ENCODE measurements at places on chromosomes 11 and 22. TPM values are rescaled to one million over a fixed set of nuclear protein-coding genes. Genes with fewer than 3 reads are reported as not detected.

DNA sequence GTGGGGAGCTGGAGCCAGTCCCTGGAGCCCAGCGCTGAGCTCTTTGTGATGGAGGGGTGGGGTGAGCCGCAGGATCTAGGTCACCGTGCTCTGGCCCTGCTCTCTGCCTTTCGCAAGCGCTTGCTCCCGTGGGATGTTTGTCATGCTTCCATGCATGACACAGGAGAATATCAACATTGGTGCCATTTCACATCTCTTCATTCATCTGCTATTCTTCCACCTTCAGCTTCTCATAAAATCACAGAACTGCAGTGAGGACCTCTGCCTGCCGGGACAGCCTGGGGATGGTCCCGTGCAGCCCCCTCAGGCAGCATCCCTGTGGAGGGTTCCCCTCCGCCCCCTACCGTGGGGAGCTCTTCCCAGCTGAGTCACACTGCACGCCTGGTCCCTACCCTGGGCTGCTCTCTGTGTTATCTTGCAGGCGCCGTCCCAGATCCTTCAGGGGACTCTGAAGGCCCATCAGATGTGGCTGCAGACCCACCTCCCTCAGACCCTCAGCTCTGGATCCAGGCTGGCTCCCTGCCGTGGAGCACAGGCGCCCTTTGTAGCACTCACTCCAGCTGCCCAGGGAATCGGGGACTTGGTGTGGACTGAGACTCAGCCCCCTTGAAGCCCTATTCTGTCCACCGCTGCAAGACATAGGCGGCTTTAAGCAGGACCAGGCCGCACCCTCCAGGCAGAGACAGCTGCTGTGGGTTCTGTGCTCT is 5.1 kb upstream of the SEPTIN5 start:
- DNase-seq: no peak

GRCh38 chr11:28657378-28658030 is 549.3 kb downstream of the METTL15 start:
- DNase-seq: no peak

- DNase-seq: no peak
Measured at GRCh38 chr11:77071077-77071476, 4.3 kb downstream of the CAPN5 start.

- DNase-seq: peak; percentile 70
Measured at GRCh38 chr11:64181506-64182411, 4.2 kb upstream of the STIP1 start.

GRCh38 chr22:31128156-31128555 is 5.4 kb downstream of the INPP5J start:
- no peak for DNase-seq

DNA sequence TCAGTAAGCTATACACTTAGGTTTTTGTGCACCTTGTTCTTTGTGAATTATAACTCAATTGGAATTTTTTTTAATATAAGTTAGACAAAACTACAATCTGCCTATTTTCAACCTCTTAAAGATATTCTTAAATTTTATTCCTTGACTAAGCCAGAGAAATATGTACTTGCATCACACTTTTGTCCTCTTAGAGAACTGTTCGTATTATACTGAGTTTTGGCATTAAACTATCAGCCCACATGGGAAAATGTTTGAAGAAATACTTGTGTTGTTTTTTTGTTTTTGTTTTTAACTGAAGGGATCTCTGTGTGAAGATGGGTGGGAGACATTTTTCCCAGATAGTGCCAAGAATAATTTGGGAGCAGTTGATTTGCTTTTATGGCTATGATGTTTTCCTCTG is 25.3 kb downstream of the CEP295 start:
- no peak for DNase-seq

DNA sequence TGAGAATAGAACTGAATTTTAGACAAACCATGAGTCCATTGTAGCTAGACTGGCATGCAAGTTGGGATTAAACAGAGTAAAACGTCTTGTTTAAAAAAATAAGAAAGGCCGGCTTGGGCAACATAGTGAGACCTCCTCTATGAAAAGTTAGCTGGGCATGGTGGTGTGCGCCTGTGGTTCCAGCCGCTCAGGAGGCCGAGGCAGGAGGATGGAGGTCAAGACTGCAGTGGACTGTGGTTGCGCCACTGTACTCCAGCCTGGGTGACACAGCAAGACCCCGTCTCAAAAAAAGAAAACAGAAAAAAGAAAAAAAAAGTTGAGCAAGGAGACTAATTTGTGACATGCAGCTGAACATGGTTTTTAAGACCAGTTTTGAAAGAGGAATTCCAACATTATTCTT is 23.5 kb downstream of the CDPF1 start:
- no peak for DNase-seq

DNA sequence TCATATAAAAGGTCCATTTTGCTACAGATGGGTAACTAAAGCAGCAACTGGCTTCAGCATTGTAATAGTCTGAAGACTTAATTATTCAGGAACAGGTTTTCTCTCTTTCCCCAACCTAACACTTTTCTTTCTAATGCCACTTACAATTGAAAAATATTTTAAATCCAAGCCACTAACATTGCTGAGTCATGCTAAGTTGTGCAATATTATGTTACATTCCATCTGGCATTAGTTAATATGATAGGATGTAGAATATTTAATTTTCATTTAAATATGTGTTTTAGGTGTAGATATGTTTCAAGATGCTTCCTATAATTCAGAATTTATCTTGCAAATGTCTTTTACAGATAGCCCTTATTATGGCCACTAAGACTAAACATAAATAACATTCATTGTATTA is 98.6 kb downstream of the KIF18A start:
- no peak for DNase-seq

DNA sequence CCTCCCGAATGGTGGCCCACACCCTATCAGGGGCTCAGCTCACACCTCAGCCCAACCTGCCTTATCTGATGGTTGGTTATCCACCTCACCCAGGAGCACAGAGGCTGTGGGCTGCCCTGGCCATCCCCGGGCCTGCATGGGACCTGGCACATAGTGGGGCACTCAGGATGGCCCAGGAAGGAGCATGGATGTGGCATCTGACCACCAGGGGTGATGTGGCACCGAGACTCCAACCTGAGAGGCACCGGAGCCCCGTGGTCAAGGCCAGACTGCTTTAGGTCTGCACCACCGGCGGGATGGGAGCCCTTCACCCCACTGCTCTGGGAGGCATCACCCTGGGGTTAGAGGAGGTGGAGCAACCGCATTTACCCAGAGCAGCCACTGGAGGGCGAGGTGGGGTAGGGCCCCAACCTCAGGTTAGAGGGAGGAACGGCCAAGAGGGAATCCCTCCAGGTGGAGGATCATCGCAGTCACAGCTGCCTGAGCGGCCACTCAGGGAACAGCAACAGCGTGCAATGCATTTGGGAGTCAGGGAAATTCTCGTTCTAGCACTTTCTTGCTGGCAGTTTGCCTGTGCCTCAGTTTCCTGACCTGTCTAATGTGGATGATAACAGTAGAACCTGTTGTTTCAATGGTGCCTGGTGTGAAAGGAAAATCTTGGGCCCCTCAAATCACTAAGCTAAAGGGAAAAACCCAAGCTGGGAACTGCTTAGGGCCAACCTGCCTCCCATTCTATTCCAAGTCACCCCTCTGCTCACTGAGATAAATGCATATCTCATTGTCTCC is 52.9 kb upstream of the CARS1 start:
- no peak for DNase-seq

GRCh38 chr11:130449996-130450769 is 1.7 kb downstream of the ADAMTS15 start:
- DNase-seq: no peak

GRCh38 chr11:57620467-57620866 is 23.0 kb downstream of the SERPING1 start:
- no peak for DNase-seq

- DNase-seq: no peak
Measured at GRCh38 chr22:50548921-50549790, 3.5 kb downstream of the KLHDC7B start.

GRCh38 chr22:41021061-41021612 is 70.0 kb downstream of the RBX1 start:
- DNase-seq: no peak

- no peak for DNase-seq
Measured at GRCh38 chr11:33997584-33998251, 53.8 kb upstream of the CAPRIN1 start.

DNA sequence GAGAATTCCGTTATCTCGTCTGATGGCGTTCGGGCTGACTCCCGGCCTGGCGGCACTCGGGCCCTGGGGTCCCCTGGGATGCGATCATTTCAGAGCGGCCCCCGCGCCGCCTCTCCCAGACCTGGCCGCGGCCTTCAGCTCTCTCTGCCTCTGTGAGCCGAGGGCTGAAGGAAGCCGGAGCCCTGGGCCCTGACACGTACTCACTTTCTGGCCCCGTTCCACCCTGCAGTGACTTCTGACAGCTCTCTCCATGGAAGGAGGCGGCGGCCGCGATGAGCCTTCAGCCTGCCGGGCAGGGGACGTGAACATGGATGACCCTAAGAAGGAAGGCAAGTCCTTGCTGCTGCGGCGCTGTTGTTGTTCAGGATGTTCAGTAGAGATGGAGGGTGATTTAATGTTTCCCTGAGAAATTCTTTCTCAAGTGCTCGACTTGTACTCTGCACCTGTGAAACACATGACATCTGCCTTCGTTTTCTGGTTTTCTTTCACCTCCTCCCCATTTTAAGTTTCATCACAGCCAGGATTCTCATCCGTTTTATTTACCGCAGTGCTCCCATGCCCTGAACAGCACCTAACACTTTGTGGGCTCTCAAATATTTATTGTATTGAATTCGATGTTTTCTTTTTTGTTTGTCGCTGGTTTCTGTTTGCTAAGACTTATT is 612 bp downstream of the GTSE1 start:
- no peak for DNase-seq

GRCh38 chr11:82365351-82365750 is 368.3 kb downstream of the FAM181B start:
- DNase-seq: no peak

DKK3 gene
- 173 TPM for total RNA-seq

RAB38 gene
- total RNA-seq: 17.7 TPM

CCDC15 gene
- total RNA-seq: 12.1 TPM

ZNRF3 gene
- 7.4 TPM for total RNA-seq

CLCF1 gene
- 2.7 TPM for total RNA-seq

CASP12 gene
- 1.1 TPM for total RNA-seq

DNAJB7 gene
- total RNA-seq: not detected

TSSK2 gene
- total RNA-seq: not detected

OR8G5 gene
- not detected for total RNA-seq

TRIM51 gene
- not detected for total RNA-seq

UCP2 gene
- total RNA-seq: 16.2 TPM

DEUP1 gene
- total RNA-seq: 0.16 TPM

CHKB gene
- total RNA-seq: 28.0 TPM
